Activated CD4-positive, alpha-beta T cell treated with anti-CD3 and anti-CD28 coated beads, Interleukin-2, amount 10 ng/mL, durations not matched to agents 7 days and 5 days (primary cell): ENCODE measurements at places on chromosomes 13 and 19. TPM values are rescaled to one million over a fixed set of nuclear protein-coding genes. Genes with fewer than 3 reads are reported as not detected.

KCNN1 gene
- total RNA-seq: not detected

- no peak for DNase-seq
Observed at GRCh38 chr19:42293540-42293939, 8.4 kb upstream of the PRR19 start.

LGALS14 gene
- not detected for total RNA-seq

DNA sequence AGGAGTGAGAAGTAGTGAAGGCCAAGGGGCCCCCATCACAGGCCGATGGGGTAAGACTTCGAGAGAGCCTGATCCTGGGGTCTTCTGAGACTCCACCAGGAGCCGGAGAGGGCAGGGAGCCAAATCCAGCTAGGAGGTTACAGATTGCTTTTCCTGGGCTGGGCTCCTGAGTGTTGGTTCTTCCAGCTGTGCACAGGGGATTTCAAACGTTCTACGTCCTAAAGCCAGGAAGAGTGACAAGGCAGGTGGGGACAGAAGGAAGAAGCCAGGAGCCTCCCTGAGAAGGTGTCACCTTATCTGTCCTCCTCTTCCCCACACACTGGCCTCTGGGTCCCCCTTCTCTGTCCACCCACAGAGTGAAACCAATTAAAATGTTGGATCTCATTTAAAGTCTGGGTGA lies 16.1 kb upstream of the TPRX2 start:
- DNase-seq: no peak

DNA sequence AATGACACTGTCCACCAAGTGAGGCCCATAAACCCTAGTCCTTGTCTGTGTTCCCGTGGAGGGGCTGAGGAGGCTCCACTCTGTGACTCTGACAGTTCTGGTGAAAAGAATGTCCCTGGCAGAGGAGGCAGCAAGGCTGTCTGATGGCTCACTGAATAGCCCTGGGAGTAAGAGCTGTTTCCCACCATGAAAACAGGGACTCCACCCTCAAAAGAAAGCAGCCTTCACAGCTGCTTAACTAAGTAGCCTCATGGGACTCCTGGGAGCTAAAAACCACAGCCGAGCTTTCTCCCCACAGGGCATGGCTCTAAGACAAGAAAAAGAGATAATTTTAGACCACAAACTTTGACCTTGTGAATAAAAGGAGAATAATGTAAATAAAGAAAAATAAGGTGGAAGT lies 135.1 kb upstream of the FRY start:
- no peak for DNase-seq

ARID3A gene
- 28.4 TPM for total RNA-seq
